Neuronal stem cell (in vitro differentiated cells): ENCODE measurements at places on chromosomes 4 and X.

GRCh38 chr4:52625216-52625615 is 33.9 kb downstream of the USP46 start:
- H3K27me3 ChIP-seq = no peaks in the 10 kb centered on the region
- no peak for DNase-seq
- H3K36me3 ChIP-seq = peaks cover 3% of the 10 kb centered on the region
- H3K4me3 ChIP-seq = no peak overlapping the region
- no peak overlapping the region for H3K27ac ChIP-seq

DNA sequence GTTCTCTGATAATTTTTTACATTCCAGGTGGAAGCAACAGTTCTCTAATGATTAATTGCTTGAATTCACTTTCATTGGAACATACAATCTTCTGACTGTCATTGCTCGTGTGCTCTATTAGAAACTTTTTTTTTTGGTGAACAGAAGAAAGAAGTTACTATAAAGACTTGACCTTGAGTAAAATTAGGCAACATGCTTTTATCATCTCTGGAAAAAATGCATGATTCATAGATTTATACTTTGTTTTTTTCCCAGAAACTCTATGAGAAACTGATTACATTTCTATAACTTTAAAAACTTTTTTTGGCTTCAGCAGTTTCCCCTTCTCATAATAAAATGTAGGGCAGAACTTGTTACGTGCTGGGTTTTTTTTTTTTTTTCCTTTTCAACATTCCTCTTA is 167.6 kb downstream of the ARHGAP10 start:
- DNase-seq = no peak
- H3K27me3 ChIP-seq = no peaks in the 10 kb centered on the region
- no peak overlapping the region for H3K27ac ChIP-seq
- H3K4me3 ChIP-seq = no peak overlapping the region
- H3K4me1 ChIP-seq = no peaks in the 10 kb centered on the region
- H3K36me3 ChIP-seq = no peaks in the 10 kb centered on the region

DNA sequence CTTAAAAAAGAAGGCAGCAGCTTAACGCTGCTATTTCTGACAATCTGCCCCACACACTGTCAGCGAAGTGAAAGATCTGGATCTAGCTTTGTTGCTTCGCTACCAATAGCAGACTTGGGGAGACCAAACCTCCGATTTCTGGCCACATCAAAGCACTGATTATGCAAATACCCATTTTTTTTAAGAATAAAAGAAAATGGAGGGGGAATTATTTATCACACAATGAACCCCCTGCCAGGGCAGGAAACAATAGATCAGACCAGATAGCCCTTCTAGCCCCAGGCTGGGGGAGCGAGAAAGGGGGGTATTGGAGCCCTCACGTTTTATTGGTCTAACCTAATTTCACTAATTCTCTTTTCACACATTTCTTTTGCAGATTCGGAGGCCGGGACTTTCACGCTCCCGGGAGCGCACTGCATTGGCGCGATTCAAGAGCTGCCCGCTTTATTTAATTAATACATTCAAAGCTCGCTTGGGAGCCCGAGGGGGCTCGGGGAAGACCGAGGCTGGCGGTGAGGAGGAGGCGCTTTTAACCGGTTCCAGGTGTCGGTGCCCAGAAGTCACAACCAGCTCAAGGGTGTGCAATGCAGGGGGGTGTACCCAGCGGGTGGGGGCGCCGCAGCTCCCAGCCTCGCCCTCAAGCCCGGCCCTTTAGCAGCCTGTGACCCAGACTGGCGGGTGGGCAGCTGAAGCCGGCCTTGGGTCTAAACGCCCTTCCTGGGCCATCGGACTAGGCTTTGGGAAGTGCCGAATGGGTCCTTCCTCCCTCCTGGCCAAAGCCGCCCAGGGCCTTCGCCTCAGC is 5.5 kb downstream of the NEUROG2 start:
- H3K4me1 ChIP-seq = peaks cover 31% of the 10 kb centered on the region
- H3K27ac ChIP-seq = no peak overlapping the region
- H3K36me3 ChIP-seq = no peaks in the 10 kb centered on the region
- peaks cover 67% of the 10 kb centered on the region for H3K27me3 ChIP-seq

- no peak overlapping the region for H3K27ac ChIP-seq
- H3K27me3 ChIP-seq = peaks cover 29% of the 10 kb centered on the region
- H3K4me3 ChIP-seq = no peak overlapping the region
- no peaks in the 10 kb centered on the region for H3K36me3 ChIP-seq
- no peak for DNase-seq
- H3K4me1 ChIP-seq = no peaks in the 10 kb centered on the region
Observed at GRCh38 chrX:39162322-39162735, 361.1 kb downstream of the MID1IP1 start.

- H3K27ac ChIP-seq = no peak overlapping the region
- no peaks in the 10 kb centered on the region for H3K36me3 ChIP-seq
- no peak overlapping the region for H3K4me3 ChIP-seq
- H3K27me3 ChIP-seq = no peaks in the 10 kb centered on the region
- no peaks in the 10 kb centered on the region for H3K4me1 ChIP-seq
- DNase-seq = no peak
Observed at GRCh38 chr4:138647433-138647832, 368.1 kb upstream of the NOCT start.

GRCh38 chrX:20063153-20063552 is 53.6 kb downstream of the MAP7D2 start:
- no peaks in the 10 kb centered on the region for H3K27me3 ChIP-seq
- H3K27ac ChIP-seq = no peak overlapping the region
- no peak overlapping the region for H3K4me3 ChIP-seq
- no peaks in the 10 kb centered on the region for H3K36me3 ChIP-seq
- no peaks in the 10 kb centered on the region for H3K4me1 ChIP-seq
